ENCODE measurements at places on chromosomes 6 and 20.

DNA sequence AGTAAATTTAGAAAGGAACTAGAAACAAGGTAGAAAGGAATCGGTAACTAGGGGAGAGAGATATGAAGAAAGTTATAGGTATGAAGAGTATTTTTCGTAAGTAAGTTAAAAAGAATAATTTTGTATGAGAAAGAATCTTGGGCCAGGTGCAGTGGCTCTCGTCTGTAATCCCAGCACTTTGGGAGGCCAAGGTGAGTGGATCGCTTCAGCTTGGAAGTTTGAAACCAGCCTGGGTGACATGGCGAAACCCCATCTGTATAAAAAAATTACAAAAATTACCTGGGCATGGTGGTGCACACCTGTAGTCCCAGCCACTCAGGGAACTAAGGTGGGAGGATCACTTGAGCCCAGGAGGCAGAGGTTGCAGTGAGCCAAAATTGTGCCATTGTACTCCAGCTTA lies 42.0 kb downstream of the TCP11 start:
- DNase-seq, result no peak

- DNase-seq, result no peak
Observed at GRCh38 chr6:16649241-16649640, 112.0 kb downstream of the ATXN1 start.

DNA sequence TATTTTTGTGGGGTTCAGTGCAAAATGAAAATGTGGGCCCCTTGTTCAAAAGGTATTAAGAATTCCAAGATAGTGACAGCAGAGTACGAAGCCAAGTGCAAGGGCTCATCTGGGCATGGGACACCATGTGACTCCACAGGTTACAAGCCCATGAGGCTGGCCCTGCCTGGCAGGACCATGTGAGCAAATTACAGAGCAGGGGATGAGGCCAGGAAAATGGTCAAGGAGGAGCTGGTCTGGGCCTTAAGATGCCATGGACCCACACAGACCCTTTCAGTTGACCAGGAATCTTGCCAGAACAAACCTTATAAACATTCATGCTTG lies 86.9 kb downstream of the SNX5 start:
- DNase-seq, result no peak

- DNase-seq, result no peak
Observed at GRCh38 chr6:11607383-11607782, 69.8 kb downstream of the TMEM170B start.

GRCh38 chr6:123841067-123841896 lies 37.6 kb downstream of the NKAIN2 start:
- no peak for DNase-seq

GRCh38 chr20:12941025-12941424 lies 67.7 kb upstream of the SPTLC3 start:
- no peak for DNase-seq

GRCh38 chr20:38393259-38393658 lies 41.9 kb downstream of the SNHG17 start:
- DNase-seq, result no peak

DNA sequence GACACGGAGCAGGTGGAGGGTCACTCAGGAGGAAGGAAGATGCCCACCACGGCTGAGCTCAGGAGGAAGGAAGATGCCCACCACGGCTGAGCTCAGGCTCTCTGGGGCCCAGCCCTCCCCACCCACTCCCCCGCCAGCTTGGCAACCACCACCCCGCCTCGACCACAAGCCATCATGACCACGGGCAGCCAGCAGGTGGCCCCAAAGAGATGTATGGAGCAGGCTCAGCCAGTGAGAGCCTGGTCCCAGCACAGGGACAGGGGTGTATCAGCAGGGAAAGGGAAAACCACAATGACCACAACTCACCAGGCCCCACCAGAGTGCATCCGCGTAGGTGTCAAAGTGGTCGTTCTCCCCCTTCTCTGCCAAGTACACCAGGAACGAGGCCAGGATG lies 30.4 kb downstream of the KCNQ2 start:
- peak; percentile 27 for DNase-seq

DNA sequence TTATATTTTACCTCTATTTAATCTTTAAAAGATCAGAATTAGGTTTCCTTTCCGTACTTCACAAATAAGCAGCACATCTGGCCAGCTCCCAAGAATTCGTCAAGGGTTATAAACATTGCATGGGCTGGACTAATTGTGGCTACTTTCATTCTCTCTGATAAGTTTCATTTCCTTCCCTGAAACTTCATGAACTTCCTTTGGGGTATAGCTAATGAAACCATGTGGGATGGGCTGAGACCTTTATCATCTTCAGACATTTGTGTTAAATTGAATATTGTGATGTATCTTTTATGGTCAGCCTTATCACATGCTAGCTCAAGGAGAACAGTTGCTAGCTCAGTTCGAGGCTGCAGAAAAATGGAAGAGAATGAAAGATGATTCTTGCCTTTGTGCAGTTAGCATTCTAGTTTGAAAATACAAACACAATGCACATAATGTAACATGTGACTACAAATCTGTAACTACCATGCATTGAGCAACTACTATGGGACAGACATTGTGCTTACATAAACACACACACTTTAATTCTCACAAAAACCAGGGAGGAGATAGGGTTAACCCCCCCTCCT lies 1.7 kb upstream of the GMPR start:
- DNase-seq, result no peak

- DNase-seq, result no peak
Observed at GRCh38 chr6:142886431-142887170, 58.4 kb downstream of the HIVEP2 start.

GRCh38 chr6:37816599-37817375 lies 2.7 kb upstream of the ZFAND3 start:
- no peak for DNase-seq

DNA sequence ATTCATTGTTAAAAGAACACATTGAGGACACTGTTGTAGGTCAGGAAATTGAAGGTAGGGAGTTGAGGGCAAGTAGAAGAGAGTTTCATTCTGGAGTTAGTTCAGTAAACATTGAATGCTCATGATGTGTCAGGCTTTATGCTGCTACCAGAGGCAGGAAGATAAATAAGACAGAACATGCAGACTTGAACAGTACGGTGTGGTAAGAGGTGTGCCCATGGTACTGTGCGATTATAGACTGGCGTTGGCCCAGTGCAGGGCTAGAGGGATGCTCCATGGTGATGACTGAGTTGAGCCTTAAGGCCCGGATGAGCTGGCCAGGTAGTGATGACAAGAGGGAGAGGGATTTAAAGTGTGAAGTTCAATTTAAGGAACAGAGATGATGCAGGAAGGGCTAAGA lies 50.8 kb downstream of the CARMIL1 start:
- no peak for DNase-seq

DNA sequence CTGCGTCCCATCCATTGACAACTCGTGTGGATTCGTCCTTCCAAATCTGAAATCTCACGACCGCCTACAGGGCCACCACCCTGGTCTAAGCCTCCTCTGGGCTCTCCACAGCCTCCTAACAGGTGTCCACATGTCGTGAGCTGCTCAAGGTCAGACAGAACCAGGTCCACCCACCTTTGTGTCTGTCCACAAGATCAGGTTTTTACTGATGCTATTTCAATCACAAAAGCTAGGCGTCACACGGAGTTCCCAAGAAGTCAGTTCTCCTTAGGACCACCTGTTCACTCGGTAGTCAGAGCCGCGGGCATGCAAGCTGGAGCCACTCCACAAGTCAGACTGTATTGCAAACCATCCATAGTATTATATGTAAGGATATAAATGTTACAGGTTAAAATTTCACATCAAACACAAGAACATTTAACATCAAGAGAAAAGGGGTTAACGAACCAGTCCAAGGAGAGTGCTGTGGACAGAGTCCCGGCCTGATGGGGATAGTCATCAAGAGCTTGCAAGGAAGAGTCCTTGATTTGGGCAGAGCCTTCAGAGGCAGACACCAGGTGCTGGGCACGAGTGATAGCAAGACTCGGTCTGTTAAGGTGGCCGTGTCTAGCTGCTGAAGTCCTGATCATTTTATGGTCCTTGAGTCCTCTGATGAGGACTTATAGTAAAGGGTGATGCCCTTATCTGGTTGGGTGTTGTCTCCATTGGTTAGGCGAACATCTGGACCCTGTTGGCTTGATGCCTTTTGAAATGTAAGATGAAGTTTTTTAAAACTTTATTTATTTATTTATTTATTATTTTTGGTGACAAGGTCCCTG lies 731 bp upstream of the DNPH1 start:
- no peak for DNase-seq

- DNase-seq, result no peak
Observed at GRCh38 chr6:138013959-138014358, 93.3 kb downstream of the PERP start.

DNA sequence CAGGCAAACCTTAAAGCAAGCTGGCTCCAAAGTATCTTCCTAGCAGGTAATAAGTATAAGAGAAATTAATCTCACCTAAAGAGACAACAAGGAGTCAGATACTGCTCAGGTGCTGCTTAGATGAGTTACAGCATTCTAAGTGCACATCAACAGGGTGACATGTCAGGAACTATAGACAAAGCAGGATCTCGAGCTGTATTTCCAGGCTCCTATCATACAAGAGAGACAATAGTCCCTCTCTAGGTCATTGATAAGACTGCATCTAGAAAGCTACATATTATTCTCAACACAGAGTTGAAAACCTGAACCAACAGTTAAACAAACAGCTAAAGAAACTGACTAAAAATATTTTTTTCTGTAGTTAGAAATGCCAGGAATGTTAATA lies 3.9 kb downstream of the PTPRK start:
- no peak for DNase-seq

DNA sequence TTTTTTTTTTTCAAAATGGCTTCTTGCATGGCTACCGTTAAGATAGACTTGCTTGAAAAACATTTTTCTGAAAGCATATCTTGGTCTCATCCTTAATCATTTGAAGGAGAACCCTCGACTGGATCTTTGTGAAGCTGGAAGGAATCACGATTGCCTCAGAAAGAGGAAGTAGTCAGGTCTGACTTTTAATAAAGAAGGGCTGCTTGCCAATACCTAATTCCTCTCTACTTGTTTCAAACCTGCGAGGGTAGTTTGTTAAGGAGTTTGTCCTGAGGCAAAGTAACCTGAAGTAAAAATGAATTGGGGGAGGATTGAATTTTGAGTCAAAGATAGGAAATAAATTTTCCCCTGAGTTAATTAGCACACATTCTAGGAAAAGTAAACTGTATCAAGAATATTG lies 288.1 kb upstream of the MAP3K7 start:
- DNase-seq, result no peak

- DNase-seq, result no peak
Observed at GRCh38 chr6:159831373-159831679, 31.2 kb downstream of the PNLDC1 start.

GRCh38 chr6:56526860-56527544 lies 115.7 kb downstream of the DST start:
- DNase-seq, result no peak

DNA sequence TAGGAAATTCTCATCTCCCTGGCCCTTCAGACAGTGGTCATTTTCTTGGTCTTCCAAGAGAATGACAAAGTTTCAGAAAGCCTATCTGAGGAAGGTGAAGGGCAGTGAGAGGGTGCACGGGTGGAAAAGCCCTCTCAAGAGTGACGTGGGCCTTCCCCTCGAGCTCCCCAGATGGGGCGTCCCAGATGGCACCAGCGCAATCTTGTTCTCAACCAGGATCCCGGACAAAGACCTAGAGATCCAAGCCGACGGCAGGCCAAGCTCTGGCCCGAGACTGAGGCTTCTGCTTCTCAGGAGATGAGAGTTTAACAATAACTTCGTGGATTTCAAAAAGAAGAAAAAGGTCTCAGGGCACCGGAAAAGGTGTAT lies 797 bp upstream of the ZNF133 start:
- DNase-seq, result no peak

DNA sequence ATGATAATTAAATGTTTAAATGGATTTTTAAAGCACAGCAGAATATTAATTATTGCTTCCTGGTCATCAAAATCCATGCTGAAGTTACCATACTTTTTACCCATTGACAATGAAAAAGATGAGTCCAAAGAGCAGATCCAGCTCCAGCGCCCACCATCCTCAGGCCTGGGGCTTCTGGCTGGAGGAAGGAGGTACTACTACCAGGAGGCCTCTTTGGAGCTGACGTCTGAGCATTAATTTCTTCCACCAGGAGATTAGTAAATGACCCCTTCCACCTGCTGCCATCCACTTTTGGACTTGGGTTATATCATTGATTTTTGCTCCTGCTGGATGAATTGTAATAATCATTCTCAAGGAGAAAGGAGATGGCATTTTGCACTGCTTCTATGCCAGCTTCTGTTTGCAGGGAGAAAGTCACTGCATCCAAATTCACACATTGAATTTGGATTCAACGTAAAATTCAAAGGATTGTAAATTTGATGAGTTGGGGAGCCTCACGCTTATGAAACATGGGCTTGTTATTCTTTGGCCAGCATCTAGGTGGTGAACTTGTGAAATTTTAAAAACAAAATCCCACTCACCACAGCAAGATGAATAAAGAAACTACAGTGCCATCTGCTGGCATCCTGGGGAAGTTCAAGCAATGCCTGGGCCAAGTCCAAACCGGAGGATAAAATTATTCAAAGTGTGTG lies 121.8 kb downstream of the SASH1 start:
- no peak for DNase-seq

DNA sequence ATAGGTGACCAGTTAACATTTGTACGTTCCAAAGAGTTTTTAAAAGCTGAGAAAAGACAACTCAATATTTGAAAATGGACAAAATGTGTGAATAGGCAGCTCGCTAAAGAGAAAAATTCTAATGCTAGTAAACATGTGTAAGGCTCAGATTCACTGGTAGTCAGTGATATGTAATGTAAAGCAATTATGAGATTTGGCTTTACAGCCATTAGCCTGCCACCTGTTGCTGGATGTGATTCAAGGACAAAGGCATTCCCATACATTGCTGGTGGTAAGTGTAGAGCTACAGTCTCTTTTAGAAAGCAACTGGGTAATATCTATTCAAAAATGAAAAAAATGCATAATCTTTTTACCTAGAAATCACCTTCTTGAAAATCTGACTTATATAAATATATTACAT lies 114.3 kb downstream of the COL19A1 start:
- DNase-seq, result no peak

DNA sequence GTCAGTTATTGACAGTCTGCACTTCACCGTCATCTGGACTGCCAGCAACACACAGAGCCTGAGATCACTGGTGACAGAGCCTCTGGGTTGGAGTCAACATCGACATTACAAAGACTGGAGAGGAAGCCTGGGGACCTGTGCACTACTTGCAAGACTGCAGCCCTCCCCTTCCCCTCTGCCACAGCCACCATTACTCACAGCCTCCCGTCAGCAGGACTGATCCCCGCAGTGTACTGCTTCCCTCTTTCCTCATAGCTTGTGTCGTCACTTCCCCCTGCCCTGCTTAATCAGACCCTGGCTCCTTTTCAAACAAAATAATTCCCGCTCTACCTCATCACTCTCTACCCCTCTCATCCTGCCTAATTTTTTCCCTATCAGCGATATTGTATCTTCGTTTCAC lies 235.5 kb upstream of the KCNQ5 start:
- DNase-seq, result no peak

GRCh38 chr6:15351631-15352030 lies 105.8 kb downstream of the JARID2 start:
- no peak for DNase-seq
